ENCODE measurements at places on chromosomes 2 and 18.

DNA sequence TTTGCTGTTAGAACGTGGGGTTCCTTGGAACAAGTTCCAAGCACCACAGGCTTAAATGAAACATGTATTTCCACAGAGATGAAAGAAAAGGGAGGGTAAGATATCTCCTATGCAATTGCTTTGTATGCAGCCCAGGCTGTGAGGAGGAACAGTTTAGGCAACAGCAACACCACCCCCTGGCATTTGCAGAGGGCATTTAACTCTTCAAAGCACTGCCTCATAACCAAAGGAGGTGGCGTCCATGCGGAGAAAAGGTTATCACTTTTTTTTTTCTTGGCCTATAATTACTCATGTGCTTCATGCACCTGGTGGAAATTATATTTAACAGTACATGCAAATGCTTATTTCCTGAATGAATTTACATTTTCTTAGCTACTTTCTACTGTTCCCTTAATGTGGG, 286.0 kb downstream of the LPIN1 start:
- DNase-seq: no peak

GRCh38 chr2:133486771-133487191, 81.5 kb downstream of the NCKAP5 start:
- DNase-seq: no peak

GRCh38 chr18:57561728-57562423, 24.6 kb downstream of the FECH start:
- DNase-seq: peak; percentile 66

DNA sequence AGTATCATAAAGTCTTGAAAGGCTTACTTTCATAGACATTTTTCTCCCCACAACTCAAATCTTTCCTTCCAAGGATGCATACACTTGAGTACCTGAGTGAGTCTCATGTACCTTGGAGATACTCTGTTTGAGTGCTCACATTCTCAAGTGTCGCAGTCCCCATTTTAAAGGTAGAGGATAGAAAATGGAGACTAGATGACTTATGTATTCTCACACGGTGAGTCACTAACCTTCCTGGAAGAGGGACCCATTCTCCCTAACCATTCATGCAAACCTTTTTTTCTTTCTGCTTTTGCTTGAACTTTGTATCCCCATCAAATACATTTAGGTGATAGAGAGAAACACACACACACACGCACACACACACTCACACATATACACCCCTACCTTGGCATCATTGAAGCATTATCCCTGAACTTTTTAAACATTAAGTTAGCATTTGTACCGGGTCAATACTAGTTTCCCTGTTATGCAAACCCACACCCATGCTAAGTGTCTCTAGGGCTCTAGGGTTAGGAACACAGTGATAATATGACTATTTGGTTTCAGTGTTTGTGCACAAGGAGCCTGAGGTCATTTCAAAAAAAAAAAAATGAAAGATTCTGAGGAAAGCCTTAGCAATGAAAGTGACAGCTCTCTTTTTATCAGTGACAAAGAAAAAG, 236.2 kb downstream of the IKZF2 start:
- DNase-seq: no peak

DNA sequence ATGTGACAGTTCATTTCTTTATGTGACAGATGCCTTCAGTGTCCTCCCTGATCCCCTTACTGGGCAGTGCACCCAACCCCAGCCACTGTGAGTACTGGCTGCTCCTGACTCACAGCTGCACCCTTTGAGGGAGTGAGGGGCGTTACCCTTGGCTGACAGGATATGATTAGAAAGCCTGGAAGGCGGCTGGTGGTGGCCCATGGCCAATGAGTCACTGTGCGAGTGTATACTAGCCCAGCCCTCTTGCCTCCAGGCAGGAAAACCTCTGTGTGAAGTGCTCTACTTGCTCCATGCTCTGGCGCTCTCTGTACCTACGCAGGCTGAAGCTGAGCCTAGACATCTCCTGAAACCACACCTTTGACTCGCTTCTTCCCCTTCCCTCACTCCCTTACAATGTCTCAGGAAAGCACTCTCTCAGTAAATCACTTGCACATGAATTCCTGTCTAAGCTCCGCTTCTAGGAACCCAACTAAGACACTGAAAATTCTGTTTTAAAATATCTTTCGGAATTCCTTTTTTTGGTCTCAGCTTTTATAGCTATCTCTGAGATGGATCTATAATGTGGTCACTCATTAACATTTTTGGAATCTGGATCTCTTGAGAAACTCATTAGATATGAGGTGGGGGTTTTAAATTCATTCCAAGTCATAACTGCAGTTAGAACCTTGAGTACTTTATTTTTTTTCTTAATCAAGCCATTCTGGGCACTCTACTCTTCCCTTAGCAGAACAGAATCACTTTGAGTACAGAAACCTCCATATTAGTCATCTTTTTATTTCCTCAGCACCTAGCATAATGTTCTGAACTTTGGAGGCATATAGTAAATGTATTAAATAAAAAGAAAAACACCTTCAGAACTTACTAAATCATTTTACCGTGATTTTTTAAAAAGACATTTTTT, 25.3 kb upstream of the STAM2 start:
- peak; percentile 67 for DNase-seq

- no peak for DNase-seq
Observed at GRCh38 chr2:213150315-213151097, 906 bp downstream of the IKZF2 start.

- no peak for DNase-seq
Observed at GRCh38 chr2:230761704-230762103, 49.1 kb downstream of the CAB39 start.

GRCh38 chr2:106270471-106270891, 76.4 kb upstream of the UXS1 start:
- DNase-seq: no peak

- no peak for DNase-seq
Observed at GRCh38 chr18:40985436-40985835, 969.6 kb upstream of the PIK3C3 start.

DNA sequence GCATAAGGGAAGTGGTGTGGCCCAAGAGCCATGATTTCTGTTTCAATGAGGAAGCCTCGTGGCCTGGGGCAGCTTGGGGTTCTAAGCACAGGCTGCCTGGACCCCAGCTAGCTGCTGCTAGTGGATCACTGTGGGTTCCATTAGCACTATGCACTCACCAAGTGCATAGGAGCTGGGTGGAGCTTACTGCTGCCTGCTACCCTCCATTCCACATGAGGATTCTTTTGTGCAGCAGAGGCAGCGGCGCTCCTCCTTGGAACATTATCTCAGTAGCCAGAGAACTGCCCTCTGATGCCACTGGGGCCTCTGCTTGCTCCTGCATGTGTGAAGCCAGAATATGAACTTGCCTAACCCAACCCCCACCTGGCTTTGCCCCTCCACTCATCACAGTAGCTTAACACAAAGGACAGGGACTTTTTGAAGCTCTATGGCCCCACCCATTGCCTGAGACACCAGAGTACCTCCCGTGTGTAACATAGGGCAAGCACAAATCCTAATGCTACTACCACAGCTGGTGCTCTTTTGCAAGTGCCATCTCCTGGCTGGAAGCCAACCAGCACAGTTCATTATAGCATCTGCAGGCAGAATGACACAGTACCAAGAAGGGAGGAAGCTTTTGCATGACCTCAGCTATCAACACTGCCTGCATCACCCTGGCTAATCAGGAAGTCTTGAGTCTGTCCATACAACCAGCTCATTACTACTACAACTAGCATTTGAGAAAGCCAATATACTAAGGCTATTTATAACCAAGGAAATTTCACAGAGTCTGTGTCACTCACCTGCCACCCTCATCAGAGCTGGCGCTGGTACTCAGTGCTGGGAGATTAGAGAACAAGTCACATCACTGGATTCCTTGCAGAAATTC, 297.0 kb upstream of the GULP1 start:
- peak; percentile 92 for DNase-seq

DNA sequence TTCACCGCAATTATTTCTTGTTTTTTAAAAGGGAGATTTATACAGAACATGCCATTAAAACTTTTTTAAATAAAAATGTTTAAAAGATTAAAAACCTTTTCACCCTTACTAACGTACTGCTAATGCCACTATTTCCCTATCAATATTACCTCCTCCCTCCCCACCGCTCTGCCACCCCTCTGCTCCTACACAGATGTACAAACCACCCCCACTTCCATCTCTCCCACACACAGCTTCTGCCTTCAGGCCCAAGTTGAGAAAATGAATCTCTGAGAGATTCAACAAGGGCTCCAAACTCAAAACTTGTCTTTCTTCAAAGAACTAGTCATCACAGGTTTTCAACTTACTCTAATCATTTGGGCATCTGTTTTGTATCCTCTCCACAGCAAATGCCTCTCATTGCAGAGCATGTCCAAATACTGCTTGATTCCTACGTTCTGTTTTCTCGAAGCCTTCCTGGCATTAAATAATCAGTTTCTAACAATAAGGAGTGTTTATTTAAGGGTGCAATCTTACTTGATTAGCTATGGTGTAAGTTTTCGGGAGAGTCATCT, 32.1 kb downstream of the FARSB start:
- DNase-seq: no peak

- no peak for DNase-seq
Observed at GRCh38 chr2:11768946-11769345, 22.5 kb downstream of the LPIN1 start.

DNA sequence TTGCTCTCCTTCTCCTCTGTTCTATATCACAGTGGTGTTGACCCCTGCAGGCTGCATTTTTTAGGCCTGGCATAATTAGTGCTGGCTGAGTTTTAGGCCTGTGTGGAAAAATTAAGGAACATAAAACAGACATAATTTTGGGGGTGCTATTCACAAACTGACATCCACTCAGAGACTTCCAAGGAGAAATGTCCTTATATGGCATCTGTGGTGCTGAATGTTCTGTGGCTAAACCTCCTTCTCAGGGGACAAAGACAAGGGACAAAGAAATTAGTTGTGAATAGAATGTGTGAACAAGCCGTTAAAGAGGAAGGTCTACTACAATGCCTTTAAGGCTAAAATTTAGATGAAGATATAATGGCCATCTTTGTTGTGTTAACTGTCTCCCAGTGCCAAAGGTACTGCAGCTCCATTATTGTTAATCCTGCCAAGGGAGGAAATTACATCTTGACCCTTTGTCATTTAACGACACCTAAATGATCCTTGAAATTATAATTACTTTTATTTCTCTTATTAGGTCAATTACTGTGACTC, 870.0 kb upstream of the CHAC2 start:
- DNase-seq: no peak

DNA sequence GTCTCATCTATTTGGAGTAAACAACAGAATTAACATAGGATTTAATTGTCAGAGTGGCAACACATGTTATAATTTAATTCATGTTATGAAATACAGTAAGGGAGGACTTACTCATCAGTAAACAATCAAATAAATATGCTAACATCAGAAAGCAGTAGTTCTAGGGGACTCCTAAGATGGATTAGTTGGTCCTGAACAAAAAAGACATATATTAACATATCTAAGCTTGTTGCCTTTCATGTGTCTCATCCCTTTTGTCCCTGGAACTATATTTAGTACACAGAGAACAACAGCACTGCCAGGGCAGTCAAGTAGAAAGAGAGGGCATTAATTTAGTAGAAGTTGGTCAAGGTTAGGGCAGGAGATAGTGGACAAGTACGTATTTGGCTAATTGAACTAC, 117.8 kb upstream of the FZD5 start:
- DNase-seq: no peak

DNA sequence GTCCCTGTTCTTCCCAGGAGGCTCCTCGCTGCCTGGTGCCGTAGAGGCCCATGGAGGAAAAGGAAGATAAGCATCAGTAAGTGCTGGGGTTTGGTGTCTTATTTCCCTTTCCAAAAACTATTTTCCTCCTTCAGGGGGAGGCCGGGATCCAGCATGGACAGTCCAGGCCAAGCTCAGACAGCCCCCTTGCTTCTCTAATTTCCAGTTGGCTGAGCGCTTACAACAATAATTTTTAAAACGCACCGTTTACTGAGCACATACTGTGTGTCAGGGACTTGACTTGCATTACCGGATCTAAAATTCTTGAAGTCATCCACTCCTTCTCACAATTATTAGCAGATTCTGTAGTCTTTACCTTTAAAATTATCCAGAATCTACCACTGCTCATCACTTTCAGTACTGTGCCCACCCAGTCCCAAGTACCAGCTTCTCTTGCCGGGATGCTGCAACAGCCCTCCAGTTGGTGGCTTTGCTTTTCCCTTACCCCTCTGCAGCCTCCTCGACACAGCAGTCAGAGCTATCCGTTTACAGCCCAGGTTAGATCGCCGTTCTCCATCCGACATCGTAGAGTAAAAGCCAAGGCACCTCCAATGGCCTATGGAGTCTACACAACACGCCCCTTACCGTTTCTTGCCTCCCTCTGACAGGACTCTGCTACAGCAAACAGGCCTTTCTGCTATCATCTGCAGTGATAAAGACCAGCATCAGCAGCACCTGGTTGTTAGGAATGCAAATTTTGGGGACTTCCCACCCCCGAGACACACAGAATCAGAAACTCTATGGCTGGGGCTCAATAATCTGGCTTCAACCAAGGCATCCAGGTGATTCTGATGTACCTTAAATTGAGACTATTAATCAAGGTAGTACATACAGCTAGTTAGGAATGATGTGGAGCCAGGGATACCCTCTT, 75.2 kb upstream of the TSPYL6 start:
- no peak for DNase-seq

GRCh38 chr2:201996679-201997314, 36.9 kb upstream of the FZD7 start:
- DNase-seq: no peak

- DNase-seq: no peak
Observed at GRCh38 chr2:8036366-8036765, 645.5 kb upstream of the ID2 start.

DNA sequence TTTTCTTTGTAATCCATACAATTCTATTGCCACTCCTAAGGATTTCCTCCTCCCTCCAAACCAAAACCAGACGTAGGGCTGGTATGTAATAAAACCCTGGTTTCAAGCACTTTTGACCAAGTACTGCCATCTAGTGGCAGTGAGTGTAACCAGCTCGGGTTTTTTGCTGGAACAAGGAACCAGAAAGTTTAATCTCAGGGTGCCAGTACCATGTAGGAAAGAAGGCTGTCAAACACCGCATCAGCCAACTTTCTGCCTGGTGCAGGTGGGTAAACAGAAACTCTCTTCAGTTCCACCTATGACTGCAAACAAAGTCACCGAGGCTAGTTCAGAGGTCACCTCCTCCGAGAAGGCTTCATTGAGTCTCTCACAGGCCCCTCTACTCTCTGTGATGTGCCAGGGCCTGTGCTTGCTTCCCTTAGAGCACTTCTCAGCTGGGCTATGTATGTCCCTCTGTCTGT, 10.2 kb upstream of the THNSL2 start:
- peak; percentile 61 for DNase-seq

DNA sequence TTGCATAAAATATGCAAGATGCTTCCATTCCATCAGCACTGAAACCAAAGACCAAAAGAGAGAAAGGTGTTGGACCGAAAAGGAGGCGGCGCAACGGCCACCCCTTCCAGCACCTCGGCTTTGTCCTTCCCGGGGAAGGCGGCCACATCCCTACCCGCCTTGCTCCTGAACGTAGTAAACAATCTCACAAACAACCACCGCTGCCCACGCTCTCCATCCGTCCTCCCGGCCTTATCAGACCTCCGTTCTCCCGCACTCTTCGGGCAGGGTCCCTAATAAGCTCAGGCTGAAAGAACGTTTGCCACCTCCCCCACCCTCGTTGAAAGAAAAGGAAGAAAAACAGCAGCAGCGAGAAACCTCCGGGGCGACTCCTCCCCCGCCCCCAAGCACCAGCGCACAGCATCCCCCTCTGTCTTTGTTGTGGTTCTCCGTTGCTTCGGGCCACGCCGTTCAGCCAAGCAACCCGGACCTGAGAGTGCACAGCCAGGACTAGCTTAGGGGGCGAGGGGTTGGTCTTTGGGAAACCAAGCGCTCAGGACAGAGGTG, 4.4 kb downstream of the EVX2 start:
- DNase-seq: no peak

- no peak for DNase-seq
Observed at GRCh38 chr2:201779901-201780673, 646 bp downstream of the ALS2 start.

- DNase-seq: no peak
Observed at GRCh38 chr2:45283764-45284620, 274.7 kb upstream of the SIX2 start.
